Activated CD4-positive, alpha-beta T cell treated with anti-CD3 and anti-CD28 coated beads, Interleukin-2, amount 50 U/mL, for 4 hours (primary cell): ENCODE measurements at places on chromosomes 16 and 17.

- peak; percentile 32 for DNase-seq
These were observed 15.4 kb downstream of the CUEDC1 start for GRCh38 chr17:57939797-57940196.

- DNase-seq = no peak
These were observed 378.7 kb downstream of the HS3ST4 start for GRCh38 chr16:26070302-26071100.

- no peak for DNase-seq
These were observed 201.1 kb upstream of the CDH13 start for GRCh38 chr16:82425661-82426060.

DNA sequence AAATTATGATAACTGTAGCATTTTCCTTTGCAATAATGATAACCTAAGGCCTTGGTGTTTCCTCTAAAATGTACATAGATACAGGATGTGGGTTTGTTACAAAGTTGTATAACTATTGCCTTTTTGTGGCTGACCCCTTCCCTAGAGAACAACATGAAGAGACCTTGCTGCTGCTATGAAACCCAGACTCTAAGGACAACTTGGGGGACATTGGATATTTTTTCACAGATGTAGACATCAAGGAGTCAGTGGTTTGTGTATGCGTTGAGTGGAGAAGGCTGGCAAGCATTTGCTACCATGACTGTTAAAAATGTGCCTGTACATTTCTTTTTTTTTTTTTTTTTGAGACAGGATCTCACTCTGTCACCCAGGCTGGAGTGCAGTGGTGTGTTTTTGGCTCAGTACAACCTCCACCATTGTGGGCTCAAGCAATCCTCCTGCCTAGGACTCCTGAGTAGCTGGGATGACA lies 12.3 kb downstream of the HMOX2 start:
- DNase-seq = no peak

DNA sequence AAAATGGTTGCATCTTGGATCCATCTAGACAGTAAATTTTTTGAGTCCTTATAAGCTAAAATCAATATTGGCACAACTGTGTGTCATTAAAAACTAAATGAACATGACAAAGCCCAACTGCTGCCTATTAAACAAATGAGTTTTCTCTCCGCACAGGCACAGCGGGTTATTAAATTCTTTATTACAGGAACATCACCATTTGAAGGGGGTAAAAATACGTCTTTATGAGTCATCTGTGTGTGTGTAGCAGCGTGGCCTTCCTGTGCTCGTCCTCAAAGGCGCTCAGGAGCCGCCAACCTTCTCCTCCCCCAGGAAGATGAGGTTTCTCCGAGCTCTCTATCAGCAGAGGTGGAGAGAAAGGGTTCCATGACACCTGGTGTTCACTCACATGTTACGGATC lies 62.6 kb upstream of the SDK2 start:
- DNase-seq = no peak

GRCh38 chr16:11180489-11180888 lies 75.5 kb downstream of the SOCS1 start:
- DNase-seq = no peak

- no peak for DNase-seq
These were observed 4.4 kb downstream of the NTAN1 start for GRCh38 chr16:15051387-15051951.

GRCh38 chr16:426906-427249 lies 1.4 kb downstream of the RAB11FIP3 start:
- no peak for DNase-seq

- DNase-seq = no peak
These were observed 74.5 kb downstream of the RPGRIP1L start for GRCh38 chr16:53629151-53629550.

DNA sequence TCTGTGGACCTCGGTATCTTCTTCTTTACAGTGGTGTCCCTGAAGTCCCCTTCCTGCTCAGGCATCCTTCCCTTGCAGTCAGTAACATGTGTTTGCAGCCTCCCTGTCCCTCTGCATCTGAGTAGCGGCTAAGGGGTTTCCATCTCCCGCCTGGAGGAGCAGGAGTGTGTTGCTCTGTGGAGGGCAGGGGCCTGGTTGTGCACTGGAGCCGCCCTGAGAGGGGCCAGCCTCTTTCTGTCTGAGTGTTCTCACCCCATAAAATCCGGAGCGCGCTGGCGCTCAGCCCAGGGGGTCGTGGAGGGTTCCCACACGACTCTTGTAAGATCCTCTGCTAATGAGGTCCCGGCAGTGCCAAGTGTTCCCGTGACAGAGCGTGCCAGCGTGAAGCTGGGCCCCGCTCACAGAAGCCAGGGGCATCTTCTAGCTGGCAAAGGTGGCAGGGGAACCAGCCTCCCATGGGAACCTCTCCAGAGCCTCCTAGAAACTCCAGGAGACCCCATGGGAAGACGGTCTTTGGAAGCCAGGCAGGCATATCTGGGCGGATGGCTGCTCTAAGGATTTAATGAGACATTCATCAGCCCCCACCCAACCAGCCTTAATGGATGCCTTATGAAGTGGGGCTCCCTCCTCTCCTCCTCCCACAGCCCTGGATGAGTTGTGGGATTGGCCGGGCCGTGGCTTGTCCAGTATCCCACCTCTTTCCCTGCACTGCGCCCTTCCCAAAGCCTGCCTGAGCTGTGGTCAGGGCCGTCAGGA lies 91.4 kb upstream of the GSE1 start:
- DNase-seq = no peak

DNA sequence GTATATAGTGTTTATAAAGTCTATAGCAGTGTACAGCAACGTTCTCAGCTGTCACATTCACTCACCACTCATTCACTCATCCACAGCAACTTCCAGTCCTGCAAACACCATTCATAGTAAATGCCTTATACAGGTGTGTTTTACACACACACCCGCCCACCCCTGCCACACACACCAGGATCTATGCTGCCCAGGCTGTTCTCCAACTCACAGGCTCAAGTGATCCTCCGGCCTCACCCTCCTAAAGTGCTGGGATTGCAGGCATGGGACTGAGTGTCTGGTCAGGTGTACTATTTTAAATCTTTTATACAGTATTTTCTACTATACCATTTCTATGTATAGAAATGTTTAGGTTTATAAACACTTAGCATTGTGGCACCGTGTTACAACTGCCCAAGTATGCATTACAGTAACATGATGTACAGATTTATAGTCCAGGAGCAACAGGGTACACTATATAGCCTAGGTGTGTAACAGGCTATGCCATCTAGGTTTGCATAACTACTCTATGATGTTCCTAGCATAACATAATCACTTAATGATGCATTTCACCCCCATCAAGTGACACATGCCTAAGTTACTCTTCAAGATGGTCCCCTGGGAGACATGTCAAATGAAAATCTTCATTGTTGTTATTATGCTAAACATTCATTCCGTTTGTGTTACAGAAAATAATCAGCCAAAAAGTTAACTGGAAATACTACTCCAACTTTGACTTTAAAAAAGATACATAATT lies 42.5 kb downstream of the CREBBP start:
- no peak for DNase-seq

- DNase-seq = no peak
These were observed at the start of gene SEBOX for GRCh38 chr17:28364665-28365363. Gene SEBOX, minus strand, starts transcription at chr17:28365199. Its CDS starts 48 bp downstream, at chr17:28365151.

GRCh38 chr17:71899317-71899716 lies 221.5 kb upstream of the SOX9 start:
- no peak for DNase-seq

DNA sequence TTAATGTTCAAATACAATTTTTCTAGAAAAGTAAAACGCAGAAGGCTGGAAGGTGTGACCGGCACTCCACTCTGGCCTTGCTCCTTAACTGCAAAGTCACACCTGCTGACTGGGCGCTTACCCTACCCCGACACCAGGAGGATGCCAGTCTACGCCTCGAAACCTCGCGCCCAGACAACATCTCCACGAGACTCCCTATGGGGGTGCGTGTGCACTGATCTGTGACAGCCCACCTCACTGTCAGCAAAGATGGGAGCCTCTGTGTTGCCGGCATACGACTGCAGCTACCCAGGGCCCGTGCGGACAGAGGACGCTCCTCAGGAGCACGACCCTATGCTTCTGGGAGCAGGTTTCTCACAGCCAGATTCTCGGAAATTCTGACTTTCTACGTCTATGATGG lies 26.1 kb downstream of the MAP1LC3B start:
- DNase-seq = no peak

DNA sequence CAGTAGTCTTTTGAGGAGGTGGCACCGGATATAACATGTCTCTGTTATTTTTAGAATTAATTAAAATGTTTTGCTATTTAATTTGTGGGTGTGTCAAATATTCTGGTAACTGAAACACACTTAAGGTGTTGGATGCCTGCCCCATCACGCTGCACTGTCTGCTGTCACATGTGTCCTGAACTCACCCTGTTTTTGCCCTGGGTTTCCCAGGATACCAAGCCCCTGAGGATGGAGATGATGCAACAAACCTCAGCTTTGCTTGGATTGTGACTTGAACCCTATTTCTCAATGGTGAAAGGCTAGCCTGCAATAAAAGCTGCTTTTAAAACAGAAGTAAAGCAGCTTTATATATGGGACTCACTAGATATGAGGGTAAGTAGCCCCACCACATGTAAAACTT lies 11.5 kb upstream of the DUSP14 start:
- DNase-seq = no peak

DNA sequence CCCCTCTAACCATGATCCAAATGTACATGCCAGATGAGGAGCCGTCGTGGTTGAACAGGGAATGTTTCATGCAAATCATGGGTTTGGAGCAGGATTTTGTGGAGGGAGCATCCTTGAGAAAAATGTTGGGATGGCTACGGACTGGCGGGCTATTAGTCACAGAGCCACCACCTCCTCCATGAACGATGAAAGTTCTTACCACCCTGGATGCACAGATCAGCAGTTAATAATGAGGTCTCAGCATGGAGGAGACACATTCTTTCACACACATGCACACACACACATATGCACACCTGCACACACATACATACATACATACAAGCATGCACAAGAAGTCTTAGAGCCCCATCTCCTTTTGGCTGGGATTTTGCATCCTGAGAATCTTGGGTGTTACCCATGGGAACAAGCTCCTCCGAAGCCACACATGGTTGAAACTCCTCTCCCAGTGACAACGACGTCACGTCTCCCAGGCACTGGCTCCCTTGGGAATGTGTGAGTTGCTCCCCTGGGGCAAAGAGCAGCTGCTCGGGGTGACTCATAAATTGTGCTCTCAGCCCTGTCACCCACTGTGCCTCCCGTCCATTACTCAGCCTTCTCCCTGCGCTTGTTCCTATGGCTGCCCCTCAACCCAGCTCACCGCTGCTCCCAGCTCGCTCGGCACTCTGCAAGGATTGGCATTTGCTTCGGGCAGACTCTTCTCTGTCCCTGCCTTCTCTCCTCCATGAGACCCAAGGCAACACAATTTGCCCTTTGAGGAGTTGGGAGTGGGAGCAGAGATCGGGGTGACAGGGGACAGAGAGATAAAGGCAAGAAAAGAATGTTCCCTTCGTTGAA lies 344.6 kb downstream of the SOX9 start:
- no peak for DNase-seq

DNA sequence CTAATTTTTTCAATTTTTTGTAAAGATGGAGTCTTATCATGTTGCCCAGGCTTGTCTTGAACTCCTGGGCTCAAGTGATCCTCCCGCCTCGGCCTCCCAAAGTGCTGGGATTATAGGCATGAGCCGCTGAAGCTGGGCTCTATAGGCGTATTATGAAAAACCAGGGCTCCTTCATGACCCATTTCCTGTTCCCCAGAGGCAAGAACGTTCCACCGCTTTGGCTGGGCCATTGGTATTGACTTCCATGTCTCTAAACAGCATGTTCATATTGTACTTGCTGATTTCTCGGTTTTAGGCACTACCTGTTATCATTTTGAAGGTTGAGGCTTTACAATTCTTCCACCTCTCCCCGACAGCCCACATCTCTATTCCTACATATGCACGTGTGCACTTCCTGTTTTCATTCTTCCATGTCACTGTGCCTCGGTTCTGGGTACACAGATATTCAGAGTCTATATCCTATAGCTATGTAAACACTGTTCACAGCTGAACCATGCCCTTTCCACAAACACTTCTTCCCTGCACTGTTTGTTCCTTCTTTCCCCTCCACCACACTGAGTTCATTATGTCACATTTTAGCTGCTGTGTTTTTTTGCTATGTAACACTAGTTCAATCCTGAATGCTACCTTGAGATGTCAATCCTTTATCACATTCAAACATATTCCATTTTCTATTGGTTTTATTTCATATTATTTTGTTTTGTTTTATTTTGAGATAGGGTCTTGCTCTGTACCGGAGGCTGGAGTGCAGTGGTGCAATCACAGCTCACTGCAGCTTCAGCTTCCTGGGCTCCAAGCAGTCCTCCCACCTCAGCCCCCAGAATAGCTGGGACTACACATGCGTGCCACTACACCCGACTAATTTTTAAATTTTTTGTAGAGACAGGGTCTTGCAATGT lies 16.8 kb upstream of the MAPK3 start:
- no peak for DNase-seq

GRCh38 chr17:27576477-27577083 lies 54.4 kb upstream of the LGALS9 start:
- no peak for DNase-seq

- no peak for DNase-seq
These were observed 37.8 kb upstream of the ALDH3A1 start for GRCh38 chr17:19785854-19786253.

DNA sequence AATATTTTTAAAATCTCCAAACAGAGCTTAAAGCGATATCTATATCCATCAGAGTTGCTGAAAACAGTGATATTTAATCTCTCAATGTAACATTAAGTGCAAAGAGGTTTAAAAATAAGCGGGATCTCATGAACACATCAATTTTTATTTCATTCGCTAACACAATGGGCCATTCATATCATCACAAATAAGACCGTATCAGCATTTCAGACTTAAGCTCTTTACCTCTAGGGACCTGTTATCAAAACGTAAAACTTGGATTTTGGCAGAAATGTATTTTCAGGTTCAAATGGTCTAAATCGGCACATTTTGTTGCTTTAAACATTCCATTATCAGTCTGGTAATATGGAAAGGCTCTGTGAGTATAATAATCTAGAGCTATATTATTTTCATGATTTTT lies 77.9 kb downstream of the TOX3 start:
- DNase-seq = no peak
